CD14-positive monocyte (primary cell): ENCODE measurements at places on chromosomes 1 and 21. TPM values are rescaled to one million over a fixed set of nuclear protein-coding genes. Genes with fewer than 3 reads are reported as not detected.

DNA sequence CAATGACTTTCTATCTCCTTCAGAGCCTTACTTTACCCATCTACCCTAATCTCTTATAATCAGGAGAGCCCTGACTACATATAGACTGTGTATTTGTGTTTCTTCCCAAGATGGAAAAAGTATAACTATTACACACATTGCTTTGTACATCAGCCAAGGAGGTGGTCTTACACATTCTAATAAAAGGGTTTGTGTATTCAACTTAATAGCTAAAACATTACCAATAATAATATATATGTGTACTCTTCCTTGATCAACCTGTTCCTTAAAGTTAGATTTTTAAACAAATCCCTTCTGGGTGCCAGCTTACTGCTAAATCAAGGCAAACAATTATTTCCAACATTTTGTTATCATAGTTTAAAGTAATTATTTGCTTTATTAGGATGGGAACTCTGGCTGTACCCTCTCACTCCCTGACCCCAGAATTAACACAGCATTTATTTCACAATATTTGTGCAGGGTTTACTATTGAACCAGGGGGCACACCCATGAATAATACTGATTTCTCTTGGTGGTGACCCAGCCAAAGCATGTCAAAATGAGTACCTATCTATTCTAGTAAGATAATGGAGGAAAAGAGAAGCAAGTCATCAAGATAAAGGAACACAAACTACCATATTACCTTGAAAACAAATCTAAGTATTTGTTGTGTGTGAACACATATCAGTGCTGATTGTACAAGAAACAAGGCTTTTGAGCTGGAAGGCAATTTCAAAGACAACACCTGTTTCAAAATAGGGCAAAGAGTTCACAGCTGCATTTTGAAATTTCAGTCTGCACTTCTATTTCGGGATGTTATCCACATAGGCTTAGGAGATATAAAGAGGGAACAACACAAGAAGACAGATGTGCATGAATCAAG is 30.1 kb upstream of the SLC45A3 start:
- H3K4me1 ChIP-seq: peaks cover 13% of the 10 kb centered on the region
- H3K27ac ChIP-seq: no peak overlapping the region
- no peaks in the 10 kb centered on the region for H3K27me3 ChIP-seq
- DNase-seq: no peak
- peaks cover 23% of the 10 kb centered on the region for H3K36me3 ChIP-seq

DNA sequence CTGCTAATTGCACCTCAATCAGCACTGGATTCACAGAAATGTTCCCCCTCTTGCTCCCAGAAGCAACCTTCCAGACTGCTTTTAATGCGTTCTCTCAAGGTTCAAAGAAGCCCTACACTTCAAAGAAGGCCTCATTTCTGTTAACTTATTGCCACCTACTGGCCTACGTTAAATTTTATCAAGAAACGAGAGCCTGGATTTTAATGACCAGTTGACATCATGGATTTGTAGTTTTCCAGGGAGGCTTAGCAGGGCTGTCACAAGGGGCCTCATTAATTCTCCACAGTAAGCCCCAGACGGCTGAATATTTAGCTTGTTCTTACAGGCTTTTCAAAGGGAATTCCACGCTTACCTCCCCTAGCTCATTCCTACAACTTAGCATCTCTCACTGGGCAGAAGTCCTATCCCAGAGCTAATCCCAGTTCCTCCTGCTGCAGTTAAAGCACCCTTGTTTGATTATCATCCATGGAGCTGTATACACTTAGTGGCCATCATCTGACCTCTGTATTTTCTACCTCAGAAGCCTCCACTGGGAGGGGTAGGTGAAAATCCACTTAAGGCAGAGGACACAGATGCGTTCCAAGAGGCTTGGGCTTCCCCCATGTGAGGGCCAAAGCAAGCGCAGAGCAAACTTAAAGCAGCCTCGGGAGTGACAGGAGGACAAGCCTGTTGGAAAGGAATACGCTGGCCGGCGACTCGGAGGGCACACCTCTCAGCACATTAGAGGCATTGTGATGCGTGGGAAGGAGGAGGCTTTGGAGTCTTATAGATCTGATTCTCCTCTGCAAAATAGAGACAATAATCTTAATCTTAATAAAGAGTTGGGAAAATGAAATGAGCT is 32.2 kb upstream of the CYP4X1 start:
- H3K27me3 ChIP-seq: no peaks in the 10 kb centered on the region
- no peak overlapping the region for H3K4me3 ChIP-seq
- no peaks in the 10 kb centered on the region for H3K4me1 ChIP-seq
- no peak overlapping the region for H3K27ac ChIP-seq
- DNase-seq: no peak
- no peaks in the 10 kb centered on the region for H3K36me3 ChIP-seq

PPIAL4G gene
- polyA plus RNA-seq: not detected

CASZ1 gene
- 3.7 and 4.0 TPM in 2 replicates for polyA plus RNA-seq

GRCh38 chr1:18575620-18576019 is 55.0 kb upstream of the PAX7 start:
- no peaks in the 10 kb centered on the region for H3K27me3 ChIP-seq
- no peaks in the 10 kb centered on the region for H3K4me1 ChIP-seq
- H3K4me3 ChIP-seq: no peak overlapping the region
- DNase-seq: peak; percentile 25

GRCh38 chr1:205376739-205377138 is 20.0 kb upstream of the KLHDC8A start:
- H3K4me3 ChIP-seq: no peak overlapping the region
- no peak for DNase-seq
- no peak overlapping the region for H3K27ac ChIP-seq
- H3K36me3 ChIP-seq: no peaks in the 10 kb centered on the region
- no peaks in the 10 kb centered on the region for H3K4me1 ChIP-seq

- no peak overlapping the region for H3K4me3 ChIP-seq
- H3K4me1 ChIP-seq: peaks cover 7% of the 10 kb centered on the region
- no peak overlapping the region for H3K27ac ChIP-seq
- no peaks in the 10 kb centered on the region for H3K27me3 ChIP-seq
Observed at GRCh38 chr1:192901500-192901899, 92.7 kb downstream of the RGS2 start.

KRTAP11-1 gene
- polyA plus RNA-seq: not detected

DNA sequence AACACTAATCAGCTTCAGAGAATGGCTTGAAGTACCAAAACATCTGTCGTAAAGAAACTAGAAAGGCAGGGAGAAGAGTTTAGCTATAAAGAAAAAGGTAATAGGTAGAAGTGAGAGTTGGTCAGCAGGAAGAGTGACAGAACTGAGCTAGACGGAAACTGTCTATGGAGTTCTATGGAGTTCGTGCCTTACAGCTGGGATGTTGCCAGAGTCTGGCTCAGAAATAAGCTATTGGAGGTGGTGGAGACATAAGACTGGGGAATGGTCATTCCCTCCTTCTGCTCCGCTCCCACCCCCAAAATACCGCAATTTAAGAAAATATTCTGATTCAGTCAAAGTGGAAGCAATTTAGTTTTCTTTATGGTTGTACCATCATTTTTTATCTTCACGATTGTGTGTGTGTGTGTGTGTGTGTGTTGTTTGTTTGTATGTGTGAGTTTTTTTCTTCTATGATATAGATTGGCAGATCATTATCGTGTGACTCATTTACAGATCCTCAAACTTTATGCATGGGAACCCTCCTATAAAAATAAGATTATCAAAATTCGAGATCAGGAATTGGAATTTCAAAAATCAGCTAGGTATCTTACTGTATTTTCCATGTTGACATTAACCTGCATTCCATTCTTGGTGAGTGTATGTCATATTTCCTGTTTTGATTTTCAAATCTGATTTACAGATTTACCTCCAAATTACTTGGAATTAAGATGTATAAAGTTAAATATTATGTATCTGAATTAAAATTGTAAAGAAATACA is 79.0 kb downstream of the HSPA13 start:
- H3K27me3 ChIP-seq: no peaks in the 10 kb centered on the region
- H3K36me3 ChIP-seq: no peaks in the 10 kb centered on the region
- no peak overlapping the region for H3K27ac ChIP-seq
- no peak for DNase-seq
- no peak overlapping the region for H3K4me3 ChIP-seq

FCRLB gene
- polyA plus RNA-seq: 0.39 TPM

DNA sequence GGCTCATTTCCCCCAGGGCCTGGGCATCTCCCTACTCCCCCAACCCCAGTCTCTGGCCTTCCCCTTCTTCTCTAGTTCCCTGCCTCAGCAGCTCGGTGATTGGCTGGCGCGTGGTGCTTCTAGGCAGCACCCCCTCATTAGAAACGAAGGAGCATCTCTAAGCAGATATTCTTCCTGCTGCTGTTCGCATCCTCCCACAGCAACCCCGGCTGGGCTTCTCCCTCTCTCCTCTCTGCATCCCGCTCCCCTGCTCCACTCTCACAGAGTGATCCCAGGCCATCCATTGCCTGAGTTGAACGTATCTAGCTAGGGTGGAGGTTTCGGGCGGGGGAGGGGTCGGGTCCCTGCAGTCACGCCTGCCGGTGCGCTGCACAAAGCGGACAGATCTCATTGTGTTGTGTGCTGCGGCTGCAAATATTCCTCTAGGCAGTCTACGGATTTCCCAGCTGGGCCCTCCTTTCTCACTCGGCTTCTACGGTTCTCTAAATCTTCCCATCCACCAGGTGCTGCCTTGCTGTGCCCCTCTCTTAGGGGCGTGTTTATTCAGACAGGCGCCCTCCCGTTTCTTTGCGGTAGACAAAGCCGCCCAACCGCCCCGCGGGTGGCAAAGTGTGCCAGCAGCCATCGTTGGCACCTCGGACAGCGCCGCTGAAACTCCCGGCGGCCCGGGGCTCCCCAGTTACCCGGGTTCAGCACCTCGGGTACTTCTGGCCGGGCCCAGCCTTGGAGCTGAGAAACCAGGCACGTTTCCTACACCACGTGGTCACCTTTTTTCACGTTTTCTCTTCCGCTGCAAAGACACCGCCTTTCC is 2.2 kb downstream of the CACNA1E start:
- H3K4me3 ChIP-seq: no peak overlapping the region
- no peaks in the 10 kb centered on the region for H3K36me3 ChIP-seq
- H3K4me1 ChIP-seq: peaks cover 22% of the 10 kb centered on the region
- H3K27ac ChIP-seq: no peak overlapping the region

GRCh38 chr1:76402128-76402527 is 327.6 kb downstream of the ST6GALNAC3 start:
- no peaks in the 10 kb centered on the region for H3K36me3 ChIP-seq
- H3K4me3 ChIP-seq: no peak overlapping the region
- DNase-seq: no peak
- no peak overlapping the region for H3K27ac ChIP-seq

LINGO4 gene
- not detected for polyA plus RNA-seq

ILDR2 gene
- not detected for polyA plus RNA-seq

GSTM5 gene
- polyA plus RNA-seq: not detected

DNA sequence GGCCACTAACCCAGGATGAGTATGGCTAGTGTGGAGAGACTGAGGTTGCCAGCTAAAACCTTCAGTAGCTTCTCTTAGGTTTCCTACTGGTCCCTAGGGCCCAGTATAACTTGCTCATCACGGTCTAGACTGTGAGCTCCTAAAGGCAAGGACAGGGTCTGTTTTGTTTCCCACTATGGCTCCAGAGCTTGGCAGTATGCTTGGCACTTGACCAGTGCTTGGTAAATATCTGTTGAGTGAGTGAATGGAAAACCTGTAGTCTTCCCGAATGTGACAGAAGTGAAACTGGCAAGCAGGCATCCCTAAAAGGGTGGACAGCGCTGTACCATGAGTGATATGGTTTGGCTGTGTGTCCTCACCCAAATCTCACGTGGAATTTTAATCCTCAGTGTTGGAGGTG is 13.1 kb upstream of the PARS2 start:
- H3K4me1 ChIP-seq: no peaks in the 10 kb centered on the region
- H3K27ac ChIP-seq: no peak overlapping the region
- H3K4me3 ChIP-seq: no peak overlapping the region
- H3K36me3 ChIP-seq: no peaks in the 10 kb centered on the region

CDA gene
- polyA plus RNA-seq: 217 TPM

GUCA2B gene
- polyA plus RNA-seq: not detected

S100A16 gene
- not detected in 2 replicates for polyA plus RNA-seq

DNA sequence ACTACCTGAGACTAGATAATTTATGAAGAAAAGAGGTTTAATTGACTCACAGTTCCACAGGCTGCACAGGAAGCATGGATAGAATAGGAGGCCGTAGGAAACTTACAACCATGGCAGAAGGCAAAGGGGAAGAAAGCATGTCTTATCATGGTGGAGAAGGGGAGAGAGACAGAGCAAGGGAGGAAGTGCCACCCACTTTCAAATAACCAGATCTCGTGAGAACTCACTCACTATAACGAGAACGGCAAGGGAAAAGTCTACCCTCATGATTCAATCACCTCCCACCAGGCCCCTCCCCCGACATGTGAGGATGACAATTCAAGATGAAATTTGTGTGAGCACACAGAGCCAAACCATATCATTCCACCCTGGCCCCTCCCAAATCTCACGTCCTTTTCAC is 4.7 kb upstream of the C21orf91 start:
- peaks cover 8% of the 10 kb centered on the region for H3K4me1 ChIP-seq
- no peaks in the 10 kb centered on the region for H3K36me3 ChIP-seq
- no peaks in the 10 kb centered on the region for H3K27me3 ChIP-seq
- H3K4me3 ChIP-seq: no peak overlapping the region

LCE1F gene
- not detected in 2 replicates for polyA plus RNA-seq

DNA sequence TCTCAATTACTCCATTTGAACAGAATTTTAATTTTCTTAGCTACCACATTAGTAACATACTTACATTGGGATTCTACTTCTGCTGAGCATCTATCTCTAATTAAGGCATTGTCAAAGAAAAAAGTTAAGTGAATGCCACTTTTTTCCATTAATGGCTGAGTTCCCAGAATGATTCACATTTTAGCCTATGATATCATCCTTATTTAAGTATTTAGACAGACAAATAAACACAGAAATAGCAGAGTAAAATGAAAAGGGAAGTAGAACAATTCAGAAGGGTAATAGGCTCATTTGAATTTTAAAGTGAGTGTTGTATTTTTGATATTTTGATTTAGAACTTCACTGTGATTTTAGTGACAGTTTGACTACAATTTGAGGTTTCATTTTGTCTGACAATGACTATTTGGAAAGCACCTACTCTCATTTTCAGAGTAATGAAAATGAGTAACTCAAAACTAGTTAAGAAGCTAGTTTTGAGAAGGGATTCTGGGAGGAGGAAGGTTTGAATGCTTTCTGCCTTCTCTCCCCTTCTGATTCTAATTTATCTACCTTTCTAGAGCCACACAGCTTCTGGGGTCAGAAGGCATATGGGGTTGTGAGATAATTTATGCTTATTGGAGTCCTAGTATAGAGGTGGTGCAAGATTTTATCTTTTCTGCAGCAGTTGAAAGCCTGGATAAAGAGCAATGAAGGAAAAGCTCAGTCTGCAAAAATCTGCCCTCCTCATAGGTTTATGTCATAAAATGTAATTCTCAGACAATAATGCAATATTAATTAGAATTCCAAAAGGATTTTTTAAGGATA is 15.5 kb downstream of the LYPLAL1 start:
- no peak overlapping the region for H3K27ac ChIP-seq
- H3K27me3 ChIP-seq: no peaks in the 10 kb centered on the region
- DNase-seq: no peak
- H3K36me3 ChIP-seq: peaks cover 3% of the 10 kb centered on the region

CCDC27 gene
- not detected for polyA plus RNA-seq
